NCI-H2107 (cell line): ENCODE measurements at places on chromosomes 16 and 17.
A peak's percentile ranks its signal among the peaks of the same experiment; 100 is the strongest.

- DNase-seq = no peak
Observed at GRCh38 chr17:31294231-31294630, 2.8 kb downstream of the OMG start.

- no peak for DNase-seq
Observed at GRCh38 chr17:274902-275301, 77.7 kb downstream of the RPH3AL start.

- no peak for DNase-seq
Observed at GRCh38 chr17:17443173-17443572, 33.6 kb upstream of the MED9 start.

DNA sequence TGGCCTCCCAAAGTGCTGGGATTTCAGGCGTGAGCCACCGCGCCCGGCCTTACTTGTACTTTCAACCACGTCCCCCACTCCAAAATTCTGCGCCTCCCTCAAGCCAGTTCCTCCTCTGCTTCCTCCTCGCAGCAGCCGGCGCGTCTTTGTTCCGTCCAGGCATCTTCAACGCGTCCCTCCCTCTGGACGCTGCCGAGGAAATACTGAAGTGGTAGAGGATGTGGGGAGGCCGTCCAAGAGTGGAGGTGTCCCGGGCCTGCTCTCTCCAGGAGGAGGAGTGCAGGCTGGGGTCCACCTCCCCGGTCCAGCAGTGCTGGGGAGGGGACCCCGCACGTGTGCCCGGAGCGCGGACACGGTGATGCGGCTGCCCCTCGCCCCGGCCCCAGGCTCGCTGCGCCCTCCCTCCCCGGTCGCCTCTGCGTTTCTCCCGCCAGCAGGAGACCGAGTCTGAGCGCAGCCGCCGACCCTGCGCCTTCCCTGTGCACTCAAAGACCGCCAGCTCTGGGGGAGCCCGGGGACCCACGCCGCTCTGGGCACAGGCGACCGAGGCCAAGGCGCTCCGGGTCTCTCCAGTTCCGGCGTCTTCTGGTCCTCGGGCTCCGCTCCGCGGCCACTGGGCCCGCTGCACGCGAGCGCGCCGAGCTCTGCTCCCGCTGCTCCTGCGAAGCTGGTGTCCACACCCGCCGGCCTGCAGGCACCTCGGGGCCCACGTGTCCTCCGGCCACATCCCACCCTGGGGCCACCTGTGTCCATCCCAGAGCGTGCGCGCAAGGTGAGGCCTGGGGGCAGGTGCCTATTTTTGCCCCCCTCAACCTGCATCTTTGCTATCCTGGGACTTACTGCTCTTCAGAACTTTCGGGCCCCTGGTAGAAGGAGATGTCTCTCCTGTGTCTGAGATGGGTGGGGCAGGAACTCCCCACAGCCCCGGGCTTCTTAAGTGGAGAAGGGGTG, 31.7 kb downstream of the OSBPL7 start:
- peak; percentile 30 for DNase-seq

DNA sequence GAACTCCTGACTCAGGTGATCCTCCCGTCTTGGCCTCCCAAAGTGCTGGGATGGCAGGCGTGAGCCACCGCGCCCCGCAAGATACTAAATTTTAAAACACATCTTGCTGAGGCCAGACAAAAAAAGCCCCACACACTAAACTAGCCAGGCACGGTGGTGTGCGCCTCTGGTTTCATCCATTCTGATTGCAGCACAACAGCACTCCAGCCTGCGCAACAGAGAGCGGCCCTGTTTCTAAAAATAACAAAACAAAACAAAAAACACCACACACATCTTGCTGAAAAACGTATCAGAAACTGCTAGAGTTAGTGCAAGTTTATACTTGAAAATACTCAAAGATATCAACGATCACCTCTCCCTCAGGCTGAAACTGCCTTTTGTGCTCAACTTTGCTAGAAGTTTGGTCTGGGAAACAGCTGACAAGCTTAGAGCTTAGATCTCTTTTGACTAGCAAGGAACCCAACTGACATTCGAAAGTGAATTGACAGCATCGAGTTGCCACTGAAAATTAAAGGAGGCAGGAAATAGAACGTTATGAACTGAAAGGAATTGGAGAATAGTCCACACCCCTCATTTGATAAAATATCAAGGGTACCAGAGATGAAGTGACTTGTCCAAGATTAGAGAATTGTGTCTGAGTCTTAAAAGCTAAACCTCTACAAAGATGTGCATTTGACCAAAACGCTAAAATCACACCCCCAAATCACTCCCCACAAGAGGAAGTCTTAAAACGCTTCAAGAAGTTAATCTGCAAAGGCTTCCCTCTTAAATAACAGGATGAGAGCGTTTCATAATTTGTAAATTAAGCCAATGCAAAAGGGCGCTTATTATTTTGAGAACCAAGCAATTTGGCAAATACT, 908 bp downstream of the COG4 start:
- DNase-seq = no peak

DNA sequence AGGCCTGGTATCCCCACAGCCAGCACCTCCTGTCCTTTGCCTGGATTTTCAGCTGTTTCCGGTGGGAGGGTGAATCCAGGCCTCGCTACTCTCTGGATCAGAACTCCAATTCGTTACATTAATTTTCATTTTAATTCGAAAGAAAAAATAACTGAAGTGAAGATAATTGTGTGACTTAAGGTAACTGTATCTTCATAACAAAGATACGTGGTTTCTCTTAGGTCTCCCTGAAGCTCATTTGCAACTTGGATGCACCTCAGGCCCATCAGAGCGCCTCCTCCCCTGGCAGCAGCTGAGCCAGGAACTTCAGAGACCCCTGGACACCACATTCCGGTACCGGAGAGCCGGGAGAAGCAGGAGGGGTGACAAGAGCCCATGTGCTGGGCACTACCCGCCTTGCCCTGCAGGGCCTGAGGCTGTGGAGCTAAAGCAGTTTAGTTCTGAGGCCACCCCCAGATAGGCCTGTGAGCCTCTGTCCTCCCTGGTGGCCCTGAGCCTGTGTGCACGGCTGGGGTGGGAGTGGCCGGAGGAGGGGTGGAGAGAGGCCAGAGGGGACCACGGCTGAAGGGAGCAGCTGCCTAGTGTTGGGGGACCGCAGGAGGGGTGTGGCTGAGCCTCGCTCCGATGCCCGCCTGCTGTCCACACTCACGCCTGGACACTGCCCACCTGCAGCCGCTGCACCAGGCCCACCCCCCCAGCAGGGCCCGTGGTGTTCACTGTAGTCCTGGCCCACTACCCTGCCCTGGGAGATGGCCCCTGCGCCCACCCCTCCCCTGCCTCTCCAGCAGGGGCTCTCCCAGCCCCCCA, 11.4 kb upstream of the DUS1L start:
- no peak for DNase-seq

GRCh38 chr17:9346296-9346926, 229.2 kb downstream of the STX8 start:
- DNase-seq = no peak

DNA sequence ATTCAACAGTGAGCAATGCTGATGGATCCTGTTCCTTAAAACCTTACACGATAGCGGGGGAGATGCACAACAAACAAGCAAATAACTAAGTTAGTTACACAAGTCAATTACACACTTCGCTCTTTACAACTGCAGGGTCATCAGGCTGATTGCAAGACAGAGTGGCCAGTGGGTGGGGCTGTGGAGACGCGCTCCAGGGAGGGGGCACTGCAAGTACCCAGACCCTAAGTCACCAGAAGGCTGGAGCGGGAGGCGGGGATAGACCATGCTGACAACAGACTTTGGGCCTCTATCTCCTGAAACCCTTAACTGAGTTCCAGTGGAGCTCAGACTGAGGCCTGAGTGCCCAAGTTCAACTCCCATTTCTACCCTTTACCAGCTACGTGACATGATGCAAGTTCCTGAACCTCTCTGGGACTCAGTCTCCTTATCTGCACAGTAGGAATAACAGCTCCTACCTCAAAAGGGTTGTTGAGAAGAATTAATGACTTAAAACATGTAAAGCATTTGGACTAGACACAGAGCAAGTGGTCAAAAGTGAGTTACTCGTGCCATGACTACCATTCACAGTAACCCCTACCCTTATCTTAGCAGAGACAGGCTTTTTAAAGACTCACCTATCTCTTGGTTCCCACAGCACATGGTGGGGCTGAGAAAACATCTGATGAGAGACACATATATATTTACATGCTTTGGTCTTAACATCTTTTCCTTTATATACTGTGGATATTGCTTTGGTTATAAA, 10.4 kb downstream of the CPPED1 start:
- DNase-seq = no peak

DNA sequence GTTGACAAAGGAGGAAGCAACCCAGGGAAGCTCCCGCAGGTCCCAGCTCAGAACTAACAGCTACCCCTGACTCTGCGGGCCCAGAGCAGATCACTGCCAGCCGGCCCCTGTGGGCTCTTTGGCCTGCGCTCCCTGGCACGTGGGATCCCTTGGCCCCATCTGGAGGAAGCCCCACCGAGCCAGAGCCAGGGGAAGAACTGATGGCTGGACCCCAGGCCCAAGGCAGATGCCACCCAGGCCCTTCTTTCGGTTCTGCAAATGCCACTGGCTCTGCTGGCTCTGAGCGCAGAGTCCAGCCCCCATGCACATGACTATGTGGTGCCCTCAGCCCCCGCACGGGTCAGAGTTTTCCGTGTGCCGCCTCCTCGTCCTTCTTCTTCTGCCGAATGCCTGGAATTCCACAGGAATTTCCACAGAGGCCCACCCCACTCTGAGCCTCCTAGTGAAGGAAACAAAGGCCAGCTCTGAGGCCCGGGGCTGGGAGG, 35.8 kb upstream of the SNN start:
- DNase-seq = no peak

DNA sequence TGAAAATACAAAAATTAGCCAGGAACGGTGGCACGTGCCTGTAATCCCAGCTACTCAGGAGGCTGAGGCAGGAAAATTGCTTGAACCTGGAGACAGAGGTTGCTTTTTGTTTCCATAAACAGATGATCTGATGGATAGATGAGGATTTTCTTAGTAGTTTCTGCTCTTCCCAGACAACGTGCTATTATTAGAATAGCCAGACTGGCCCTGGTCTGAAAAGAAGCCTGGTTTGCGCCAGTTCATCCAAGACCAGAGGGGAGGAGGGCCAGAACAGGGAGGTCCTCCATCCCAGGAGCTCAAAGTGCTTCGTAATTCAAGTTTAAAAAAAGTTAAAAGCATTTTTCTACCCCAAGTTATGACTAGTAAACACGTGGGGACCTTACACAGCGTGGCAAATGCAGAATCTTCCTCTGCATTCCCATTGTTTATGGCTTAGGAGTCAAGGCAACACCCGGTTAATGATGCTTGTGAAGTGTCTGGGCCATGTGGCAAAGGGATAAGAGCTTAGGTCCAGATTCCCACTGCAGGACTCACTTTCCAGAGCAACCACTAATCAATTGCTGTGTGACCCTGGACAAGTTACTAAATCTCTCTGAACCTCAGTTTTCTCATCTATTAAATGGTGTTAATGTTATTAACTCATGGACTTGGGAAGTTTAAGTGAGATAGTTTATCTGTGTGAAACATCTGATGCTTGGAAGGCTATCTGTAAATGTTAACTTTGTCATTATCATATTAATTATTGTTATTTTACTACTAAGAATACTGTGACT, 205.4 kb downstream of the CCDC182 start:
- DNase-seq = no peak

- DNase-seq = no peak
Observed at GRCh38 chr17:16407911-16408588, 7.3 kb upstream of the TRPV2 start.

DNA sequence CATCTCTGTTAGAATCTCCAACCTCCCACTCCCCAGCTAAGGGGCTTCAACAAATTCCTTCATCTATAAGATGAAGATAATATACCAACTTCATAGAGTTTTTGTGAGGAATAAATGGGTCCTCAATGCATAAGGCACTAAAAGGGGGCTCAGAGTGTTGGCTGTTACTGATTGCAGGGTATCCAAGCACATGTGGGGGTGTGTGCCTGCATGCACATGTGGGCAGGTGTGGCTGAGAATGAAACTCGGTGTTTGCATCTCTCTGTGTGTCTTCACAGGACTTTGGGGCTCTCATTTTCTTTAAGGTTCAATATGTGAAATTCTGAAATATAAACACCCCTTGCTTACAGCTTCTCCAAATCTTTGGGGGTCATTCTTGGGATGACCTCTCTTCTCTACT, 4.1 kb upstream of the PPP1R9B start:
- no peak for DNase-seq

- DNase-seq = no peak
Observed at GRCh38 chr17:18961634-18962493, 9.9 kb downstream of the SLC5A10 start.

- DNase-seq = no peak
Observed at GRCh38 chr16:7316281-7316888, 16.3 kb upstream of the RBFOX1 start.

GRCh38 chr17:45229681-45230409, 8.2 kb downstream of the FMNL1 start:
- DNase-seq = no peak
